ENCODE measurements at places on chromosomes 2 and 18.

DNA sequence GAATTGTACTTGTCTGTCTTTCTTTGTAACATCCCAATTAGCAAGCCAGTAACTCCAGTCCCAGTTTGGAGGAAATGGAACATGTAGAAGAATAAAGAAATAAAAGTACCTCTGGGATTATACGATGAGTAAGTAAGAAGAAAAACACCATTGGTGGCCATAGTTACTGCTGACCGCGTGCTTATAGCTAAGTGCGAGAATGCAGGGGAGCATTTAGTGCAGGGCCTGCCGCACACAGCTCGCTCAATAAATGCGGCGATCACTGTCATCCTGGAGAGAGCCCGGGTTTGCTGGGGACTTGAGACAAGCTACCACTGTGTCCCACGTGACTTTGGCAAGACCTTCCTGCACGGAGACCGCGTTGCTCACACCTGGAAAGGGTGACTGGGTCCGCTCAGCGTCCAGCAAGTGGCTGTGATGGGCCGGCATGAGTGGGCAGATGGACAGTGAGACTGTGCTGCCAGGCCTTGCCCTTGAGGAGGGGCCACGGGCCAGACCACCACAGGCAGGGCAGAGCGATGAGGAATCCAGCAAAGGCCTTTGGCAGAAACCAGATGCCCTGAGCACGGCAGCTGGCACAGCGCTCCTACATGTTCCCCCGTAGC lies 54.8 kb downstream of the ADI1 start:
- no peak for DNase-seq

DNA sequence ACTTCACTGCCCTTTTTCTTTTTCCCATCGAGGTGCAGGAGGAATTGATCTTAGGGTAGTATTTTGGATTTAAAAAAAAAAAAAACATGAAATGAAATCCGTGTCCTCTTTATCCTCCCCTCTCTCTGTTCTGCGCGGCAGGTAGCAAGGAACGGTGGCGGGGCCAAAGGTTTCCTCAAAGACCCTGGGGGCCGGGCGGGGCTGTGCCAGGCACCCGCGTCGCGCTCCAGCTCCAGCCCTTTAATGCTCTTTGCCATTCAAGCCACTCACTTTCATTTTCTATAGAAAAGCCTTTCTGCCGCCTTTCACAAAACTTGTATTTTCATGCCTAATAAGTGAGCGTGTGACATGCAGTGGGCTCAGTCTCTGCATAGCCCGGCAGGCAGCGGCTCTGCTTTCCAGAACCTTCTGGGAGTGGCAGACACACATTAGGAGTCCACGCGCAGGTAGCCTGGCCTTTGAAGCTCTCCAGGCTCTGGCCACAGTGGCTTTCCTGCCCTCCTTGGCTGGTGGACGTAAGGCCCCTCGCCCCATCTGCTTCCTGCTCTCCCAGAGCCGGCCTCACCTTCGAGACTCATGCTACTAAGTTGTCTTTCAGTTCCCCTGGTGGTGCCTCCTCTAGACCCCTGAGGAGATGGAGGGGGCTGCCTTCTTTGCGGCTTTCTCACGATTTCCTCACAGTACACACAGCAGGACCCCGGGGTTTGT lies 41.7 kb downstream of the AGAP1 start:
- DNase-seq = no peak

- DNase-seq = no peak
These were observed 114.8 kb downstream of the GALNT1 start for GRCh38 chr18:35696307-35696706.

DNA sequence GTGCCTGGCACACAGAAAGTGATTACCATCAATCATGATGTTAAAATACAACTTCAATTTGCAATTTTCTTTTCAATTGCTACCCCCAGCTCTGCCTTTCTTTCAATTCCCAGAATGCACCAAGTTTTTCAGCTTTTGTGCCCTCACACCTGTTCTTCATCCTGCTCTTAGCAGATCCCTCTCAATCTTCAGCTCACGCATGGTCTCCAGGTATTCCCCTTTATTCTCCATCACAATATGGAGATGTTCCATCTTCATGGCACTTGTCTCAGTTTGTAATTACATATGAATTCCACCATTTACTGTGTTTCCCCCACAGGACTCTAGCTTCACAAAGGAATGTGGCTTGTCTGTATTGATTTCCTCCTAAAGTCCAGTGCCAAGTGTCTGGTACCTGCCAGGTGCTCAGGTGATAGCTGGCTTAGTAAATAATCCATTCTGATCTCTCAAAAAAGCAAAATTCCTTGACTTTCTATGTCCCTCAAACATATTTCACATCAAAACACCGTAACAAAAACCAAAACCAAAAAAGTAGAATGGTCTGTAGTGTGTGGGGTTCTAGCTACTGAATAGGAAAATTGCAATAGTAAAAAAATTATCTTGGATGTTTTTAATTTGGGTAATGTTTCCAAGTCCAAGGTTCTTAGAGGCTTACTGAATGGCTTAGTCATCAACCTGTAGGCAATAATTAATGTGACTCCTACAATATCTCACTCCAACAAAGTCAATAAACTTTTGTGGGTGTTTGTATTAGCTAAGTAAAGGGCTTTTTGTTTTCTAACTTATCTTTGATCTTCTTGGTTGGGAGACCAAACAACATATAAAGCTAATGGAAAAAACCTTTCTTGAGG lies 2.9 kb upstream of the INSIG2 start:
- DNase-seq = no peak

GRCh38 chr2:135874777-135875365 lies 1.4 kb downstream of the MCM6 start:
- no peak for DNase-seq

GRCh38 chr2:120720746-120721375 lies 14.8 kb upstream of the GLI2 start:
- DNase-seq = no peak

- no peak for DNase-seq
These were observed 33.0 kb upstream of the SNED1 start for GRCh38 chr2:240965296-240965904.

GRCh38 chr2:107553539-107553938 lies 273.2 kb upstream of the RGPD4 start:
- no peak for DNase-seq

DNA sequence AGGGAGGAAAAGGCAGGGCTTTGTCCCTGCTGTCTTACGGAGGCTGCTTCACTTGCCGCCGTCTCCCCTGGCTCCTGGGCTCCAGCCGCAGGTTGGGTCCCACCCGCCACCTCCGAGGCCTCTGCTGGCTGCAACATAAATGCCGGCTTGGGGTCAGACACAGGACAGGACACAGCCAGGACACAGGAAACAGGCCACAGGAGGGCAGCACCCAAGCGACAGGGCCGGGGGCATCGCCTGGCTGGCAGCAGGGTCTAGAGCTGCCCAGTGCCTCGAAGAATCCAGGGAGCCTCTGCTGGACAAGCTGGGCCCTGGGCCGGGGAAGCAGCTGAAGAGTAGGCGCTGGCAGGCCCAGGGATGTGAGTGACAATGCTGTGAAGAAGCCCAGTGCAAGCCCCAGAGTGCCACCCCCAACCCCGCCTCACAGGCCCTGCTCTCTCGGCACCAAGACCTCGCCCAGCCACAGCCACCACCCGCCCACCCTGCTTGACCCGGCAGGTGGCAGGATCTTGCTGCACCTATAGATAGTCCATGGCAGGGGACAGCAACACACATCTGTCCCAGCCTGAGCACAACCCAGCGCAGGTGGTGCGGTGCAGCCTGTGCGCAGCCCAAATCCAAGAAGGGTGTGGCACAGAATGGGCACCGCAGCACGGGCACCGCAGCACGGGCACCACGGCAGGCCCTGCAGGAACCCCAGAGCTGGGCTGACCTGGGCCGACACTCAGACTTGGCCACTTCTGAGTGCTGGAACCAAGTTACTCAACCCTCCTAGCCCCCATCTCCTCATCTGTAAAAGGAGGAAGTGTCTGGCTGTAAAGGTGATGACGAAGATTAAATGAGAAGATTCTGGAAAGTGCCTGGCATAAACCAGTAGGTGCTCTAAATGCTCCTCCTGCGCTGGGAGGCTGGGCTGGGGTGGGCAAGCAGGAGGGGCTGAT lies 55.6 kb downstream of the BIN1 start:
- DNase-seq = no peak

GRCh38 chr2:214019973-214020345 lies 390.9 kb upstream of the VWC2L start:
- no peak for DNase-seq

- DNase-seq = no peak
These were observed 14.4 kb upstream of the ALLC start for GRCh38 chr2:3643371-3644245.

- DNase-seq = peak; percentile 96
These were observed 206.2 kb downstream of the ARL4C start for GRCh38 chr2:234290671-234291070.

DNA sequence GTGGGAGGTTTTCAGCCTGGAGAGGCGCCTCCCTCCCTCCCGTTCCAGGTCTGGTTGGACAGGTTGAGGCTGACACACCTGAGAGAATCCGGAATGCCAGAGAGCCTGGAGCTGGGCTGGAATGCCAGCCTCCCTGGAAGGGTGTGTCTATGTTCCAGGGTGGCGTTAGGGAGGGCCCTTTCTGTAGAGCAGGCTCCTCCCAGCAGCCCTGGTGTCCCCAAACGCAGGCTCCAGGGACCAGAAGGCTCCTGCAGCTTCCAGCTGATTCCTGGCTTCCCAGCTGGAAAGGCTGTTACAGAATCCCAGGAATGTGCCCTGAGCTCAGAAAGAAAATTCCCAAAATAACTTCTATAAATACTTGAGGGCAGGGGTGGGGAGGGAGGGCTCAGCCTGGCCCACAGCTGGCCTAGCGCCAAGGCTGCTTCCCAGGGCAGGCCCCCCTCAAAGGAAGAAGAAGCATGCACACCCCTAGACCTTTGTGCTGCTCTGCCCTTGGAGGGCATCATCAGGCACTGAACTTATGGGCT lies 85.4 kb downstream of the STPG4 start:
- DNase-seq = no peak

DNA sequence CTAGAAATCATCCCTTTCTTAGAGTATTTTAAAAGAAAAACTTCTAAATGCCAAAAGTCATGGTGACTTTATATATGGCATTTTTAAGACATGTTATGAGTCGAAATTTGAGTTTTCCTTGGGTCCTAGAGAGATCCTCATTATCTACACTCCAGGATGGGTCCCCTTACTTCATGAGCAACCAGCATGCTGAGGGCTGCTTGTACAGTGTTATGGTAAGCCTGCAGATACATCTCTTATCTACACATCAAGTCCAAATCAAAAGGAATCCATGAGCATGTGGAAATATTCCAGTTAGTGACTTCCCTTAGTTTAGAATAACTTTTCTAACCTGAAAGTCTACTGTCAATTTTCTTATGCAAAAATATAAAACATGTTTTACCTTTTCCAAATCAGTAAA lies 58.7 kb downstream of the SLC66A3 start:
- no peak for DNase-seq

- no peak for DNase-seq
These were observed 937.7 kb downstream of the TRIB2 start for GRCh38 chr2:13654416-13654815.

DNA sequence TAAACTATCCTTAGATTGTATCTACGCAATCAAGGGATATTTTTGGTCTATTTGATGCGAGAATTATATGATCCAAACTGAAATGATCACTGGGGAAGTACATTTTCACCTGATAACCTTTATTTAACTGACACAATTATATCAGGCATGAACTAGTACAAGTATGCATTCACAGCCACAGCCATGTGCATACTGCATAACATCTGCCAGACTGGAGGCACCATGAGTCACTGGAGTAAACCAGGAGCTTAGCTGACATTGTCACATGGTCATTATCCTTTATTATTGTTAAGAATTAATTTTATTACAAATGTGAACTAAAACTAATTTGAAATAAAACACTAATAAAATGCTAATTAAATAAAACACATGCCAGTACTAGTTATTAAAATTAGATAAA lies 1127.1 kb downstream of the DPP10 start:
- no peak for DNase-seq

GRCh38 chr2:69298261-69298660 lies 88.8 kb downstream of the GFPT1 start:
- DNase-seq = no peak

- no peak for DNase-seq
These were observed 593 bp upstream of the ACTR2 start for GRCh38 chr2:65227020-65227455.

GRCh38 chr2:175003875-175004729 lies 1.1 kb downstream of the CHN1 start:
- DNase-seq = no peak

DNA sequence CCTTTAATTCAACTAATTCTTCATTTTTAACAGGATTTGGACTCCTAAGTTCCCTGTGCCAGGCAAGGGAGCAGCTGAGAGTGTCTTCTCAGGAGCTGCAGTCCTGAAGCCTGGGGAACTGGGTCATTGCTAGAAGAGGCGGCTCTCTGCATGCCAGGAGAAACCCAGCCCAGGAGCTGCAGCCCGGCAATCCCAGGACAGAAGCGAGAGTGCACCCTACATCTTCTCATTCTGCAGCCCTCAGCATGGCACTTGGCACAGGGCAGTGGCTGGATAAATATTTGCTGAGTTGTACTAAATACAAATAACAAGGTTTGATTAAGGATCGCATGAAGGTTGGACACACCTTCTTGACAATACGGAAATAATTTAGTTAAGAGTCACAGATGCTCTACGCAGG lies 244.9 kb upstream of the PXDN start:
- no peak for DNase-seq

DNA sequence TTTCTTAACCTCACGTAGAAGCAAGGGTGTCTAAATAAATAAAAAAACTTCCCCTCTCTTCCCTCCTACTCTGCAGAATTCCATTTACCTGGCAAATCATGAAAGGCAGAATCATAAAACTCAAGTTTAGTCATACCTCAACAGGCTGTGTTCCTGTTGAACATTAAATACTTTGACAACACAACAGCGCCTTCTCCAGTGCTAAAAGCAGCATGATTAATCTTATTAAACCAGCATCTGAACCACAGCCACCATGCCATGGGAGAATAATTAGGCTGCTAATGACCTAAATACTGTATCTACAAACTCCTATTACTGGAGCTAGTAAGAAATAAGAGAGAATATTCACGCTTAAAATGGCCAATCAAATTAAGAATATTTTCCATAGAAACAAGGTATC lies 68.1 kb downstream of the CDH2 start:
- no peak for DNase-seq

DNA sequence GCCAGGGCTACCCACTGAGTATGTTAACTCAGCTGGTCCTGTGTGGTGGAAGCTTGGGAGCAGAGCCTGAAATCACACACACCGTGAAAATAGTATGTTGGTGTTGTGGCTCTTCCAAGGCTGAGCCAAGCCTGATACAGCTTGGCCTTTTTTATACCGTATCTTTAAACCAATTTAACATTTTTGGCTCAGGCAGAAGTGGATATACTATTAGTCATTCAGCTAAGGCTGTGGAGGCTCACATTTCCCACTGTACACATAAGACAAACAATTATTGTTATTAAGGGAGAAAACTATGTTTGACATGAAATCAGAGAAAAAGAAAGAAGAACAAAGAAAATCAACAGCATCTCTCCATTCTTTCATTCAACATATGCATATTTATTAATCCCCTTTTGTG lies 159.0 kb downstream of the BCL11A start:
- no peak for DNase-seq

- no peak for DNase-seq
These were observed 31.3 kb upstream of the CREG2 start for GRCh38 chr2:101418460-101419095.

Measured in Jurkat, Clone E6-1 (cell line).